ENCODE measurements at places on chromosomes 1 and 21.

GRCh38 chr21:40186045-40186444 lies 318.8 kb downstream of the PCP4 start:
- no peak for DNase-seq

DNA sequence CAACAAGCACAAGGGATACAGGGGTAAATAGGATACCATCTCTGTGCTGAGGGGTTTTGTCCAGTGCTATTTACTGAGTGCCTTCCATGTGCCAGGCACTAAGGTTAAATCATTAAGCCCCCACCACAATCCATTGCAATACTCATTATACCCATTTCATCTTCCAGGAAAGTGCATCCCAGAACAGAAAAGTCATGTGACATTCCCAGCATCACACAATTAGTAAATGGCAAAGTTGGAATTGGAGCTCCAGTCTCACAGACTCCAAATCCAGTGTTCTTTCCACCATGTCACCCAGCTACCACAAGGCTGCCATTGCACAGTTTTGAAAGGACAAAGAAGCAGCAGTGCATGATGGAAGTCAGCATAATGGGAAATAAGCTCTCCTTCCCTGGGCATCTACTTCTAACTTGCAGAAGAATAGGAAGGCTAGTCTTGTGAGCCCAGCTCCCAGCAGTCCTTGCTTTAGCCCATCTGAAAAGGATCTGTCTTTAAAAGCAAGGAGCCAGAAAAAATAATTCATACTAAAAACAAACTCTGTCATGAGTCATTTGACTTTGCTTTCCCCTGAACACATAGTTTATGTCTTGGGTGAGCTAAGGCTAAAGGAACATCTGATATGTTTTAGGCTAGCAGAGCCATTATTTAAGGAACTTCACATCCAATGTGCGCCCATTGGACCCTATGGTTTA lies 111.4 kb upstream of the HOOK1 start:
- no peak for DNase-seq

- DNase-seq: no peak
Measured at GRCh38 chr1:22761101-22761500, 50.5 kb downstream of the EPHB2 start.

DNA sequence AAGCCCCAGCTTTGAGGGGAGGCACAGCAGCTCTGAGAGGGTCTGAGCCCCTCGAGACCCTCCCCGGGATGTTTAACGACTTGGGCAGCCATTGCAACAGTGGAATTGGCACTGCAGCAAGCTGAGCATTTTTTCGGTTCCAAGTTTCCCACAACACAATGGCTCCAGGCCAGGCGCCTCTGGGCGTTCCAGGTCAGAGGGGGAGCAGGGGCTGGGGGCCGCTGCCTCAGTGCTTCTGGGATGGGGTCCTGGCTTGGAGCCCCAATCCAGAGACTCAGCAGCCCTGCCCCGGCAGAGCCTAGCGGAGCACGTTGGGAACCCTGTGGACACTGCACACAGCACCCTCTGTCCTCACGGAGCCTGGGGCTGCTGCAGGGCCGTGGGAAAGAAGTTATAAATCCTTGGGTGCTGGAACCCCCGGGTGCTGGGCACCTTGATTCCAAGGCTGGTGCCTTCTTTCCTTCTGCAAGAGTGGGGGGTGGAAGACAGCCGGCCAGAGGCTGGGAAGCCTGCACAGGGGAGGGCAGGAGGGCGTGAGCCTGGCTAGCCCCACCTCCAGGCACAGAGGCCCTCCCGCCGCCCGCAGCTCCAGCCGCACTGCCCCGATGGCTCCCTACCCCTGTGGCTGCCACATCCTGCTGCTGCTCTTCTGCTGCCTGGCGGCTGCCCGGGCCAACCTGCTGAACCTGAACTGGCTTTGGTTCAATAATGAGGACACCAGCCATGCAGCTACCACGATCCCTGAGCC lies 50.1 kb downstream of the COL18A1 start:
- no peak for DNase-seq

DNA sequence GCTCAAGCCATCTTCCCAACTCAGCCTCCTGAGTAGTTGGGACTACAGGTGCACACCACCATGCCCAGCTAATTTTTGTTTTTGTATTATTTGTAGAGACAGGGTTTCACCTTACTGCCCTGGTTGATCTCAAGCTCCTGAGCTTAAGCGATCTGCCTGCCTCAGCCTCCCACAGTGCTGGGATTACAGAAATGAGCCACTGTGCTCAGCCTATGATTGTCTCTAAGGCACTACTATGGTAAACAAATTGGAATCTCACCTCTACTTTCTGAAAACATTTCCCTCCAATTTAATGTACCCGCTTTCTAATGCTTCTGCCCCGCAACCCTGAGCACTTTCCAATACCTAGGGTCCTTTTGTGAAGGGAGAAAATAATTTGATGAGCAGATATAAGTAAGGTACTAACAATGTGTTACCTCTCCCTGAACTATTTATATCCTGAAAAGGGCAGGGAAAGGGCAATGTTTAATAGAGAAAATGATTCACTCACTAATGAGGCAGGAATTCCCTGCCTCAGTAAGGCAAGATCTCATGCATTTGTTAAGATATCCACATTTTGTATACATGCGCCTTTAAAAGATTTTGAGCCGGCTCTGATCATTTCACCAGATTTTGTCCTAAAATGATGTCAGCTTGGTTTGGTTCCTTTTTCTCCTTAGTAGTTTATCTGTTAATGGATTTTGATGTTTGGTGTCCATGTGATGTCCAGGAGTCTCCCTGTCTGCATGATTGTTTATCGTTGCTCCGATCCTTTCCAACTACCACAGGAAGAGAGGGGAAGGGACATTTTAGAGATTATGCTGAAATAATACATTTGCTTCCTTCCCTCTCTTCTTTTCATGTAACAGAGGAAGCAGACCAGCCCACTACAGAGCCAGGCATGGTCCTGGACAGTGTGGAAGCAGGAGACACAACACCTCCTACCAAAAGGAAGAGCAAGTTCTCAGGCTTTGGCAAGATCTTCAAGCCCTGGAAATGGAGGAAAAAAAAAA lies 47.3 kb upstream of the RCC1 start:
- no peak for DNase-seq

Measured in activated CD4-positive, alpha-beta T cell treated with anti-CD3 and anti-CD28 coated beads for 24 hours (primary cell).